ENCODE measurements at places on chromosomes 3 and 15.

- no peak for DNase-seq
Observed at GRCh38 chr3:171420667-171421066, 39.5 kb downstream of the TNIK start.

DNA sequence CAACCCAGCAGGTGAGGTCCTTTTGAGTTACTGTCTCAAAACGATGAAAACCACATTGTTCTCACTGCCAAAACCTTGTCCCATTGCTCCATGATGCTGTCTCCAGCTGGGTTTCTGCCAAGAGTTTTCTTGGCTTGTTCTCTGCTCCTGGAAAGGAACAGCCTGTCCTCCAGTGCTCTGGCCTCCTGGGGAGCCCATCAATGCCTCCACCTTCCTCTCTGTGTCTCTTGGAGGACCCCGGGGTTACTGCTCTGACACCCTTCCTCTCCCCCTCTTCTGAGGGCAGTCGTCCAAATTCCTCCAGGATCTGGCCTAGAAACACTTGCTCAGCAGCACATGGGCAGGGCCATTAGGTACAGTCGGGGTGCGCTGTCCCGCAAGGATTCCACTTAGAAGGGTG lies 63.9 kb upstream of the RGMA start:
- DNase-seq: no peak

DNA sequence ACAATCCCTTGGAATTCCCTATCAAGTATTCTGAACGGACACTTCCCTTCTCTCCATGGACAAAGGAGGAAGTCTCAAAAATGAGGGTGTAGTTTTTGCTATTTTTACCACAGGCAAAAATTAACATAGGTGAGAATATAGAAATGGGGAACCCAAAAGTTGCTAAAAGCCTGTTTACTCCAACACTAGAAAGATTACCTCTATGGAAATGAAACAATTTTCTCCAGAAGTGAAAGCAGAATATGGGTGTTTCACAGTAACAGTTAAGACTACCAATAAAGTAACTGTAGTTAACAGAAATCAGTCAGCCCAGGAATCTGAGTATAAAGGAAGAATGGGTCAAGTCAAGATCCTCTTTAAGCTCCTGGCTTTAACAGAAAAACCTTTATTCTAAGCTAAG lies 9.3 kb downstream of the TRA2B start:
- no peak for DNase-seq

- DNase-seq: no peak
Observed at GRCh38 chr15:58987036-58987435, 427 bp upstream of the RNF111 start.

DNA sequence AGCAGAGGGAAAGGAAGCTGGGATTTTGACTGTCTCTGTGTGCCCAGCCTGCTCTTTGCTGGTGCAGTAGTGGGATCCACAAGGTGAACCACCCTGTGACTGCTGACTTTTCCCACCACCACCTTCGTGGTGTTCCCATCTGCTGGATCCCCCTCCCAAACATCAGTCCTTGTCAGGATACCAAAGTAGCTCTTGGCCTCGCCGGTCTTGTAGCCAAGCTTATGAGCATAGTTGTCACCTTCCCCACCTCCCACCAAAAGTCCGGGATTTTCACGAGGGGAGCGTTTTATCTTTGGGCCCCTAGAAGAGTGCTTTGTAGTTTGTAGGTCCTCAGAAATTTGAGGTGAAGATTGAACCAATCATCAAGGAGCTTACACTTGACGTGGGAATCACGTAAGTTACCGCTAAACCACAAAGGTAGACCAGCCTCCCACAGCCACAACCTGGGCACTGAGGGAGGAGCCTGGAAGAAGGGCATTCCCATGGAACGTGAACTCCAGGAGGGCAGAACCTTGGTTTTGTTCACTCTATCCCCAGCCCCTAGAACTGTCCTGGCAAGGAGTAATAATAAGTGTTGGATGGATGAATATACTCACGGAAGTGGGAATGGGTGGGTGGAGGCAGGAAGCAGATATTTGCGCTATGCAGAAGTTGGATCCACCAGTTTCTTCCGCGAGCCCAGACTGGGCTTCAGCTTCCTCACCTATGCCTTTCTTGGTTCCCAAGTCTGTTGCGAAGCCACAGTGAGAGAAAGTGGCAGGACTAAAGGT lies 814 bp upstream of the TEX264 start:
- no peak for DNase-seq

- no peak for DNase-seq
Observed at GRCh38 chr15:76401285-76401684, 64.7 kb downstream of the ISL2 start.

DNA sequence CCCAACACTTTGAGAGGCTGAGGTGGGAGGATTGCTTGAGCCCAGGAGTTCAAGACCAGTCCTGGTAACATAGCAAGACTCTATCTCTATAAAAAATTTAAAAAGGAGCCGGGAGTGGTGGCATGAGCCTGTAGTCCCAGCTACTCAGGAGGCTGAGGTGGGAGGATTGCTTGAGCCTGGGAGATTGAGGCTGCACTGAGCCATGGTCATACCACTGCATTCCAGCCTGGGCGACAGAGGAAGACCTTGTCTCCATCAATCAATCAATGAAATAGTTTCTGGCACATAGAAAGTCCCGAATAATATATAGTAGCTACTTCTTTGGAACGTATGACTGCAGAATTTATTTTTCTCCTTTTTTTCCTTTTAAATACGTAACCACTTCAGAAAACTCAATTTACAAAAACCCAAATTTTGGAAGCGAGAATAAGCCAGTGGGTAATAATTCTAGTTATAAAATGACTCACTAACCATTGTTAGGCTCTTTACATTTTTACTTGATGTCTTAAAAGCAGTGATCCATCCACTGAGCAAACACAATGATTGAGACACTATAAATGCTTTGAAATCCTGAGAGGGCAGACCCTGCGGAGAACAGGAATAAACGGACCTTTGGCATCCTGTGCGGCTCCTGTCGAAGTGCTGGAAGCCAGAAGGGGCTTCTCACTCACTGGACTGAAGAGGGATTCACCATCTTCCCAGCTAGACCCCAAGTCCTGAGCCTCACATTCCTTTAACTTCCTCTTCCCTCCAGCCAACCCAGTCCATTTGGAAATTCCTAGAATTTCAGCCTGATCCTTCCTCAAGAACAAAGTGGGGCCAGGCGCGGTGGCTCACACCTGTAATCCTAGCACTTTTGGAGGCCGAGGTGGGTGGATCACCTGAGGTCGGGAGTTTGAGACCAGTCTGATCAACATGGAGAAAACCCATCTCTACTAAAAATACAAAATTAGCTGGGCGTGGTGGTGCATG lies 68.4 kb upstream of the MFGE8 start:
- no peak for DNase-seq

- no peak for DNase-seq
Observed at GRCh38 chr15:38074029-38074428, 139.6 kb downstream of the TMCO5A start.

- no peak for DNase-seq
Observed at GRCh38 chr3:9448643-9449042, 51.2 kb downstream of the SETD5 start.

DNA sequence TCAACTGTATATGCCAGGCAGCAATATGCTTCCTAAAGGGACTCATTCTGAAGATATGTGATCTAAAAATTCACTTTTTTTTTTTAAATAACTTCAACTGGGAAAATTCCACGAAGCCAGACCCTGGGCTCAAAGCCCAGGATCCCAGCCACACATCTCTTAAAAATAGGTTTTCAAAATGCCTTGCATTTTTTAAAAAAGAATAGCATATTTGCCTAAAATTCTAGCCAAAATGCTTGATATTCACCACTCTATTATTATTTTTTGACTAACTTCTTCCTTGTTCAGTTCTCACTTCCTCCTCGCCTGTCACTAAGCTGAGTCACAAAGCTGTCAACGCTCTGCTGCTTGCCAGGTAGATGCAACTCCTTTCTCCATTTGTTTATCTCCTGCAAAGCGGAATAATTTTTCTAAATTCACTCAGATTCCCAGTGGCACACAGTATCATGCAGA lies 28.0 kb upstream of the VGLL4 start:
- DNase-seq: no peak

DNA sequence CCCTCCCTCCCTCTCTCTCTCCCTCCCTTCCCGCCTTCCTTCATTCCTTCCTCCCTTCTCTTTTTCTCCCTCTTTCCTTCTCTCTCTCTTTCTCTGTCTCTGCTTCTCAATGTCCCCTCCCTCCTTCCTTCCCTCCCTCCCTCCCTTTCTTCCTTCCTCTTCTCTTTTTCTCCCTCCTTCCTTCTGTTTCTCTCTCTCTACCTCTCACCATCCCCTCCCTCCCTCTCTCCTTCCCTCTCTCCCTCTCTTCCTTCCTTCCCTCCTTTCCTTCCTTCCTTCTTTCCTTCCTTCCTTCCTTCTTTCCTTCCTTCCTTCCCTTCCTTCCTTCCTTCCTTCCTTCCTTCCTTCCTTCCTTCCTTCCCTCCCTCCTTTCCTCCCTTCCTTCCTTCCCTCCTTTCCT lies 504.6 kb downstream of the EPHA3 start:
- no peak for DNase-seq

- no peak for DNase-seq
Observed at GRCh38 chr3:52805270-52806039, 10.9 kb downstream of the ITIH3 start.

GRCh38 chr3:177889161-177889560 lies 647.1 kb upstream of the KCNMB2 start:
- no peak for DNase-seq

- no peak for DNase-seq
Observed at GRCh38 chr3:195544634-195545033, 1.5 kb upstream of the PPP1R2 start.

- DNase-seq: no peak
Observed at GRCh38 chr15:58240191-58240932, 102.2 kb downstream of the AQP9 start.

- DNase-seq: no peak
Observed at GRCh38 chr15:33163816-33164215, 30.7 kb downstream of the FMN1 start.

- no peak for DNase-seq
Observed at GRCh38 chr3:54488297-54488696, 365.9 kb downstream of the CACNA2D3 start.
